ENCODE measurements at places on chromosomes 2 and 18. TPM values are rescaled to one million over a fixed set of nuclear protein-coding genes. Genes with fewer than 3 reads are reported as not detected.

LOXHD1 gene
- not detected for total RNA-seq

TUBA3E gene
- 3.6 TPM for total RNA-seq

DOK6 gene
- total RNA-seq, result not detected

MORN2 gene
- 41.0 TPM for total RNA-seq

CTAGE1 gene
- total RNA-seq, result not detected

SCN9A gene
- 4.4 TPM for total RNA-seq

CTNNA2 gene
- total RNA-seq, result 0.23 TPM

IL37 gene
- not detected for total RNA-seq

ABCB11 gene
- not detected for total RNA-seq

NXPH2 gene
- not detected for total RNA-seq

CNGA3 gene
- not detected for total RNA-seq

CETN1 gene
- total RNA-seq, result not detected

CCT7 gene
- 543 TPM for total RNA-seq

SFTPB gene
- 0.05 TPM for total RNA-seq

FHOD3 gene
- 2.4 TPM for total RNA-seq

SAG gene
- total RNA-seq, result not detected

EPAS1 gene
- total RNA-seq, result 99.8 TPM

CFC1 gene
- not detected for total RNA-seq

LYG1 gene
- 1.5 TPM for total RNA-seq

CIB4 gene
- total RNA-seq, result 0.38 TPM

DPYSL5 gene
- total RNA-seq, result 3.6 TPM
